ENCODE measurements at places on chromosomes 1 and 21. TPM values are rescaled to one million over a fixed set of nuclear protein-coding genes. Genes with fewer than 3 reads are reported as not detected.

The NPHS2 gene
- not detected for total RNA-seq

The VHLL gene
- not detected for total RNA-seq

The CELA2A gene
- total RNA-seq = not detected

The GNG12 gene
- total RNA-seq = 0.21 TPM

The ITLN2 gene
- total RNA-seq = not detected

The WNT3A gene
- not detected for total RNA-seq

The PCP4L1 gene
- total RNA-seq = not detected

The UTS2 gene
- total RNA-seq = 1.4 TPM

The TMEM51 gene
- 1.0 TPM for total RNA-seq

The PATJ gene
- total RNA-seq = 45.0 TPM

Data from mononuclear cell (primary cell).